ENCODE measurements at places on chromosomes 7 and 10. TPM values are rescaled to one million over a fixed set of nuclear protein-coding genes. Genes with fewer than 3 reads are reported as not detected.
A peak's percentile ranks its signal among the peaks of the same experiment; 100 is the strongest.

CFAP46 gene
- 2.6 TPM for polyA plus RNA-seq

GAD2 gene
- 0.30 TPM for polyA plus RNA-seq

DNA sequence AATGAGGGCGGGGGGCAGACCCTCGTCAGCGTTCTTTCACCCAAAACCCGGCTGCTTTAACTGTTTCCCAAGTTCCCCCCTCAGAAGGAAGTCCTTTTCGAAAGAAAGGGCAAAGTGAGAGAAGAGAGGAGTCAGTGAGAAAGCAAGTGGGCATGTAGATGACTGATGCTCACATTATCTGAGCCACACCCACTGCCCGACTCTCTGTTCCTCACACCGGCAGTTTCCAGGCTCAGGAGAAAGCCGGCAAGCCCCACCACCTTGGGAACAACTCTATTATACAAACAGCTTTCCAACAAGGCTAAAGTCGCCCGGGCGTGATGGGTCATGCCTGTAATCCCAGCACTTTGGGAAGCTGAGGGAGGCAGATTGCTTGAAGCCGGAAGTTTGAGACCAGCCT, 23.1 kb downstream of the RCC1L start:
- no peak for DNase-seq

DNA sequence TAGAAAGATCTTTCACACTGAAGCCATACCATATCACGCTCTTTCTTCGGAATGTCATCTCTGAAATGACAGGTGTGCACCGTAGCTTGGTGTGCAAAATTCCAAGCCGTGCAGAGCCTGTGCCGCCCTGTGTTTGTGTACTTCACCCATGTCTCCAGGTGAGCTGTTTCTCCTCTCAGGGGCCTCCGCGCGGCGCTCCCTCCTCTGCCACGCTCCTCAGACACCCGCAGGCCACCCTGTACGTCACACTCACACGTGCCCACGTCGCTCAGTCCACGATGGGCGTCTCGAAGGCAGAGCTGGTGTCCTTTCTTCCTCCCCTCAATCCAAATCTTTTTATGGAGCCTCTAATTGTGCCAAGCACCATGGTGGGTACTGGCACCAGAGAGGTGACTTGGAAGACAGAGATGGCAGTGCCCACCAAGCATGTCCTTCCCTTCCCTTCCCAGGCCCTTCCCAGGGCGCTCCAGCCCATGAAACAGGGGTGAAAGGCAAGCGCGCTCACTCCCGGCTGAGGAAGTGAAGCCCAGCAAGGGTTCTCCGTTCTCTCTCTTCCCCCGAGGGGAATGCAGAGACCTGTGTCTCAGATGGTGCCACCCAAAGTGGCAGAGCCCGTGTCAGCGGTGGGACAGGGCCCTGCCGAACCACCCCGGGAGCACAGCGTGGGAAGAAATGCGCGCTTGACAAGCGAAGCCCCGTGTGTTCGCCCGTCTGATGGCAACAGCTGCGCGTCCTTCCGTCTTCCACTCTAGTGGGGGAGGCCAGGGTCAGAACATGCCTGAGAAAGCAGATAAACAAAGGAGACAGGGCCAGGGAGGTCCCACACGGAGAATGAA, 292.5 kb upstream of the SHH start:
- no peak for DNase-seq

DNA sequence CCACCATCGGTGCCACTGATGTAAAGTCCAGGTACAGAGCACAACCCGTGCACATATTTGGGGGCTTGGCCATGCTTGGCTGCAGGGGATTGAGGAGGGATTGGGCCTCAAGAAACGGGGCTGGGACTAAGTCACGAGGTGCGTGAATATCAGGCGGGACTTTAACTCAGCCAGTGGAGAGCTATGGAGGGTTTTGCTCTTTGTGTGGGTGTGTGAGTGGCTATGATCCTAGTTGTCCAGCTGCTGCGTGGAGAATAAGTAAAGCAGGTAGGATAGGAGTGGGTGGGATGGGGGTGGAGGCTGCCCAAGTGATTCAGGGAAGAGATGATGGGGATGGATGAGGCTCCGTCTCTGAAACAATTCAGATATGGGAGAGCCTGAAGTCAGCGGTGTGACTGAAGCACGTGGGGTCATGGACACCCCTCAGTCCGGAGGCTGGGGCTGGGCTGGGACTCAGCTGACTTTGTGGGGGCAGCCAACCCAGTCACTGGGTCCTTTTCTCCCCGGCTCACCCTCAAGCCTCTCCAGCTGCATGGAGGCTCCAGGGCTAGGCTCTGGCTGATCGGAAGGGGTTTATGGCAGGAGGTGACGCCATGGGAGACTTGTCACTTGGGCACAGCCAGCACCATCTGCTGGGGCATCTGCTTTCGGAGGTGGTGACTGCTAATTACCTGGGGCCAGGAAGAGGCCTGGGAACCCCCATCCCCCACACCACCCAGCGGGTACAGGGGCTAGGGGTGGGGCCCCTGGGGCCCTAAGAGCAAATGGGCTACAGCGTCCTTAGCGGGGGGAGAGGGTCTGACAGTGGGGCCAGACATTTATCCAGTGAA, 1.7 kb upstream of the LFNG start:
- no peak for DNase-seq

- DNase-seq = no peak
Observed at GRCh38 chr7:78530351-78530750, 731.8 kb downstream of the PHTF2 start.

SOSTDC1 gene
- polyA plus RNA-seq = 0.35 TPM

DNA sequence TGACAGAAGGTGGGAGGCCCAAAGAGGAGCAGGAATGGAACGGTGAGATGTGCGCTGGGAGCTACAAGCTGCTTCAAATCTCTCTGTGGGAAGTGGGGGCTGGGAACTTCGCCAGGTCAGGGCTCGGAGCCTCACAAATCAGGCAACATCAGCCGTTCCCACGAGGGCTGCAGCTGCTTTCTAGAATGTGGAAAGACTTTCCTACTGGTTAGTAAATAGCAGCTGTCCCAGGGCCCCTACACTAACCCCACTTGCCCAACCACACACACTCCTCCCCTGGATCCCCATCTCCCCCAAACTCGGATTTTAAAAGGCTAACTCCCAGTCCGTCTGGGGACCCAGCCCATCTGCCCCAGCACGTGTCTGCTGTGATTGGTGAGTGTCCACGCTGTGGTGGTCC, 40.6 kb upstream of the PITRM1 start:
- DNase-seq = no peak

DNA sequence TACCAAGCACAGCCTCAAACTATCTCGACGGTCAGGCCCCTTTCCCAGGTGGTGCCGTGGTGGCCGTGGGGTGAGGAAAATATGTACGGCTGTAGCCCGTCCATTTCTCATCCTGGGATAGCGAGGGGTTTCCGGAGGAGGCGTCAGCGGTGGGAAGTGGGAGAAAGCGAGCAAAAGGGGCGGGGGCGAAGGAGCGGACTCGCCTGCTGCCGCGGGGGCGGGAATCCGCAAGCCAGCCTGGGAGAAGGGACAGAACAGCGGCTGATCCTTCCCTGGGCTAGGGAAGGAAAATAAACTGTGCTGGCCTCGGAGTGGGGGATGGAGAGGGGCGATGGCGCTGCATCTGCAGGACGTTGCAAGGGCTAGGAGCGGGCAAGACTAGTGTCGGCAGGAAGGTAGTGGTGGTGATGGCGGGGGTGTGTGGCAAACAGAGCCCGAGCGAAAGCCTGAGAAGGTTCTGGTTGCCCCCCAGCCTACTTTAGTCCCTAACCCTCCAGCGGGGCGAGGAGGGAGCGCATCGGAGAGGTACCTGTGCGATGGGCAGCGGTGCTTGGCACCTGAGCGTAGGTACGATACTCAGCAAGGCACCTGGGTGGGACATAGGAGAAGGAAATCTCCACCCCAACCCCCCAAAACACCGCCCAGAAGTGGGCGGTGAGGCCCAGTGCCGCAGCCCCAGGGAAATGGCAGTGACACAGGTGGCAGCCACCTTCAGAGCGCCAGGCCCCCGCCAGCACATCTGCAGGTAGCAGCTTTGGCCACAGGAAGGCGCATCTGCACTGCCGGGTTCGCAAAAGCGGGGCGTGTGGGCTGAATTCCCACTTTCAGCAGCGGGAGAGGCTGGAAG, 49.9 kb upstream of the STEAP1B start:
- DNase-seq = peak; percentile 81

GRCh38 chr10:116124777-116125176, 148.2 kb downstream of the GFRA1 start:
- DNase-seq = peak; percentile 39

GRCh38 chr10:75552171-75552570, 120.7 kb downstream of the LRMDA start:
- DNase-seq = no peak

PRSS37 gene
- polyA plus RNA-seq = not detected

- no peak for DNase-seq
Observed at GRCh38 chr10:74949843-74950765, 123.7 kb downstream of the KAT6B start.

EVX1 gene
- polyA plus RNA-seq = not detected

IRF5 gene
- 1.1 TPM for polyA plus RNA-seq

DNA sequence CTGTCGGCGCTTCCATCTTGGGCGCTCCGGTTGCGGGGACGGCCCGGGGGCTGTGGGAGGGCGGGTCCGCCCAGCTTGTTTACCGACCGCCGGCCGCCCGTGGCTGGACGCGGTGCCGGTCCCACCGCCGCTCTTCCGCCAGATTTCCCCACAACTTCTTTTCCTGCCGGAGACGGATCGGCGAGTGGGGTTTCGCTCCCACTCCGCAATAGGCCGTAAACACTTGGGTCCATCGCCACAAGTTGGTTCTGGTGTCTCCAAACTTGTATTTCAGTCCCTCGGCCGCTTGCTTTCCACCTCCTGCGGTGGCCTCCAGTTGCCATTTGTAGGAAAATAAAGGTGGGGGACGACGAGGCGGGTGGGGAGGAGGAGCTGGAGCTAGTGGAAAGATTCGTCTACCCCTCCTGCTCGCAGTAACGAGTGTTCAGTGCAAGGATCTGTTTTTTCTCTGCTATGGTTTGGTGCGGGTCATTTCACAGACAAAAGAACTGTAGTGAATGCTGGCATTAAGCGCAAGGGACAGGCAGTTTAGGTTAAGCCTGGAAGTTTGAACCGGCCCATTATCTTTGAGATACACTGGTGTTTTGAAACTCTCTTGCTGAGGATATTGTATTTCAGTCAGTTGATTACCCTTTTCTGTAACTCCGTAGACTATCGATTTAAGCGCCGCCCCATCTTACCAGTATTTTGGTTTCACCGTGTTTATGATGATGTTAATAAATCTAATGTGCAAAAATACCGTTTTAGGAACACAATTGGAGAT, 24.3 kb upstream of the ZRANB1 start:
- peak; percentile 50 for DNase-seq

DNA sequence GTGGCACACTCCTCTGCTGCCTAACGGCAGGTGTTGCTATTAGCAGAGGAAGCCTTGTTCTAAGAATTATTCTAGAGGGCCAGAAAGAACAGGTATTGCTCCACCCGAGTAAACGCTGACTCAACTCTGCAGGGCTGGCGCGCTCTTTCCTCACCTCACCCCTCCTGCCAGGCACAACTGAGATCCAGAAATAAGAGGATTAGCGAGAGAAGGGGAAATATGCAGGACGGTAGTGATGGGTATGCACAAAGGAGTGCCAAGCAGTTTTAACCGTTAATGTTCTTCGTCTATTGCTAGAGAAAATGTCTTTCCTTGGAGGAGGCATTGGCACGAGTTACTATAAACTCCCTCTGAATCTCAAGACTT, 369 bp upstream of the SCIN start:
- no peak for DNase-seq

CLDN15 gene
- polyA plus RNA-seq = 7.6 TPM

- no peak for DNase-seq
Observed at GRCh38 chr7:37312608-37313007, 136.1 kb downstream of the ELMO1 start.

AKR1B1 gene
- polyA plus RNA-seq = 273 TPM

UBTD1 gene
- 48.8 TPM for polyA plus RNA-seq

DAGLB gene
- 39.6 TPM for polyA plus RNA-seq
